ENCODE measurements at places on chromosomes 7 and 10.

DNA sequence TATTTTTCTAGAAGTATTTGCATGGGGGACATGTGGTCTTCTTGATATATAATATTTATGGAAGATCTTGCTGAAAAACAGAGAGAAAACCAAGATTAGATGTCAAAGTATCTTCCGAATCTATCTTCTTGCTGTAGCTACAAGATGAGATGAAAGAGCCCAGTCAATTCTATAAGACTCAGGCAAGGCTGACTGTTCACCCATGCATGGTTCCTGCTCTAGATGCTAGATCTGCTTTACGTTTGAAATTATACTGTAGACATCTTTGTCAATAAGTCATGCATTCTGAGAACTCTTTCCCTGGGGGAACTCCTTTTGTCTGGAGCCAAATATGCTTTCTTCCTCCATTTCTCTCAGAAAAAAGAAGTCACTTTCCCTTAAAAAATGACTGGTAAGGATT lies 1292.0 kb downstream of the XPNPEP1 start:
- DNase-seq = no peak

DNA sequence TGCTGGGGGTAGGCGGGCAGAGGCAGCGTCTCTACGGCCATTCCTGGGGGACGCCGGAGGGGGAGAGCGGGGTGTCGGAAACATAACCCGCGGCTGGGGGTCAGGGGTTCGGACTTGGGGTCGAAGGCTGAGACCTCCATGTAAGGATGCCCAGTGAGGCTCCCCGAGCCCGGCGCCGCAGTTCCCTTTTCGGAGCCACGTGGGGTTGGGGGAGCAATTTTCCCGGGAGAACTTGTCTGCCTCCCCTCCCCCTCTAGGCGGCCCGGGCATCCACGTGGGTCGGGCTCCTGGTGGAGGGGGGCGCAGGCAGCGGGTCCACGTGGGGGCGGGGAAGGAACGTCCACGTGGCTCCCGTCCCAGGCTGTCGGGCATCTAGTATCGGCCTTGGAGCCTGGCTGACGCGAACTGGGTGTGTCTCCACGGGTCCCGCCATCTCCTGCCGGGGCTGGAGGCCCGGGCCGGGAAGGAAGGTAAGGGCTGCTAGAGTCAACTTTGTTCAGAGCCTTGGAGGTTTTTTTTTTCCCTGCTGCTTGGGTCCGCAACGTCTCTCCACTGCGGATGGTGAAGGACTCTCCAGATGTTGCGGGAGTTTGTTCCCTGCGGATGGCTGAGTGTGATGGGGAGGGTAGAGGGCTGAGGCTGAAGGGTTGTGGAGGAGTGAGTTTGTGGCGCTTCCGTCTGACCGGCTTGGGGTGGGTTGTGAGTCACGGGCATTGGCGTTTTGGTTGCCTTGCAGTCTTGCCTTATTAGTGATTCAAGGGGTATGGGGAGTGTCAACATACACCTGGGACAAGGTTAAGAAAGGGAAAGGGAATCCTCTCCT lies 744 bp downstream of the PPRC1 start:
- peak; percentile 79 for DNase-seq

- no peak for DNase-seq
Measured at GRCh38 chr10:59677253-59677831, 32.3 kb downstream of the SLC16A9 start.

- DNase-seq = no peak
Measured at GRCh38 chr7:5546626-5547025, 123.0 kb upstream of the TNRC18 start.

DNA sequence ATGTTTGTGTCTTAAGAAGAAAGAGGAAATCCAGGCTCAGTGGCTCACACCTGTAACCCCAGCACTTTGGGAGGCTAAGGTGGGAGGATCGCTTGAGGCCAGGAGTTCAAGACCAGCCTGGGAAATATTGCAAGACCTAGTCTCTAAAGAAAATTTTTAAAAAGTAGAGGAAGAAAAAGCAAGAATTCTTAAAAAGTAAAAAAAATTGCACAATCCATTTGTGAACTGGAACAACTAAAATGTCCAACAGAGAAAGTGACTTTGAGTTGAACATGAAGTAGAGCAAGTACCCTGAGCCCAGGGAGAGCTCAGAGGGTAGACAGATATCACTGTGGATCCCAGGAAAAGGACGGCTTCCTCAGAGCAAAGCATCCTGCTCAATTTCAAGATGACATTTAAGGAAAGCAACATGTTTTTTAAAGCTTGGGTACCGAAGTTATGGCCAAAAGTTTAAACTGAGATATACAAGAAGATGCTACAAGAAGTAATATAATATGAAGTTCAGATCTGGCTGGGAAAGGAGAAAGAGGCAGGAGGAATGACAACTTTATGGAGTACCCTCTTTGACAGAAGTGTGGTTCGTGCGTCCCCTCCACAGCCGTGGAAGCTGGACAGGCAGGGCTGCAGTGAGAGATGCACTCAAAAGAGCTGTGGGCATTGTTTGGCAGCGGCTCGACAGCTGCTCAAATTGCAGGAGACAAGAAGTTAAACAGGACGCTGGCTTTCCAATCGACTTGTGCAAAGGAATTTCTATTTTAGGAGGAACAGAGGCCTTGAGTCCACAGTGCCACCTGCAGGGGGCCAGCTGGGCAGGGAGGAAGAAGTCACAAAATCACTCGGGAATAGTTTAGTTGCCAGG lies 201.3 kb downstream of the JCAD start:
- DNase-seq = no peak

DNA sequence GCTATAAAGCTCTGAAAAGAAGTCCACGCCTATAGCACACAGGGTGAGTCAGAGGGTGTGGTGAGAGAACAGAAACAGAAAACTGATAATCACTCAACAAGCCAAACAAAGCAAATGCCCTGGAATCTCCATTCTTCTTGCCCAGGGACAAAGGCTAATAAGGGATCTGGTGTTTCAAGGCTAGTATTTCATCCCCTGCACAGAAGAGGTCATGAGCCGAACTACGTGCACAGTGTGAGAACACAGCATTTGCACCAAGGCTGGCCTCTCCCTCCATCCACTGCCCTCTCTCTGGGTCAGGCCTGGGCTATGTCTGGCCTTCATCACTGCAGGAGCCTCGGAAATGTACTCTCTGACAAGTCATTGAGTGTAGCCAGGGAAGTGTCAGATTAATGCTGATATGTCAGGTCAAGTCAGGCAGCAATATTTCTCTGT lies 42.7 kb downstream of the PRR15 start:
- DNase-seq = no peak

DNA sequence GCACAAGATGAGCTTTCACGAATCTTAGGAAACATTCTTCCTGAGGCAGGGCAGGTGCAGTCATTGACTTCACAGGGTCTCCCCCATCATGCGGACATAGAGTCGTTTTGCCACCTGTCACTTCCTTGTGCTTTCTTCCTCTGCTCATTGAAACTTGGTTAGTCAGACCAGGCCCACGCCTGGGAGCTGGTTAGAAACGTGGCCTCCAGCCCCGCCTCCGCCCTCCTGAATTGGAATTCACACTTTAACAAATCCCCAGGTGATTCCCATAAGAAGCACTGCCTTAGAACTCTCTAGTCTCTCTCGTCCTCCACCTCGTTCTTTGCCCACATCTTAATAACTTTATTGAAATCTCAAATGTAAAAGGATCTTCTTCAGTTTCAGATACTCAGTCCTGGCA lies 265.5 kb upstream of the FZD8 start:
- no peak for DNase-seq

DNA sequence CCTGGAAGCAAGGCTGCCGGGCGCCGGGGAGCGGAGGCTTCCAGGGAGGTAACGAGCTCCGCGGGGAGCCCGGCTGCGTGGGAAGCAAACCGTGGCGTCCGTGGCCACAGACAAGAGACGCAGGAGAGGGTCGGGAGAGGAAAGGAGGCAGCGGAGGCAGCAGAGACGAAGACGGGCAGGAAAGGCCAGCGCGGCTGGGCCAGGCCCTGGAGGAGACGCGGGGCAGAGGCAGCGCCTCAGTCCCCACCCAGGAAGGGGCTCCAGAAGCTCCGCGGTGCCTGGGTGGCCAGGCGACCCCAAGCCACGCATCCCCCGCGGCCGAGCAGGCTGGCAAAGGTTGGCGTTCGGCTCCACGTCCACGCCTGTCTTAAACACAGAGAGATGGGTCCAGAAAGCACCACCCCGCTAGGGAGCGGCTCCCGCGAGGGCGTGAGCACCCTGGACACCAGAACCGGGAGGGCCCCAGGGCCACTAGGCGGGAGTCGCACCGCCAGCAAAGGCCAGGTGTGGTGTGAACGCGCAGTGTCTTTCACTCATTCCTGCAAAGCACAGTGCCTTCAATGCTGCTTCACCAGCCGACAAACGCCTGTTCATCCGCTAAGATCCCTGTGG lies 97.3 kb downstream of the PTPRN2 start:
- no peak for DNase-seq

DNA sequence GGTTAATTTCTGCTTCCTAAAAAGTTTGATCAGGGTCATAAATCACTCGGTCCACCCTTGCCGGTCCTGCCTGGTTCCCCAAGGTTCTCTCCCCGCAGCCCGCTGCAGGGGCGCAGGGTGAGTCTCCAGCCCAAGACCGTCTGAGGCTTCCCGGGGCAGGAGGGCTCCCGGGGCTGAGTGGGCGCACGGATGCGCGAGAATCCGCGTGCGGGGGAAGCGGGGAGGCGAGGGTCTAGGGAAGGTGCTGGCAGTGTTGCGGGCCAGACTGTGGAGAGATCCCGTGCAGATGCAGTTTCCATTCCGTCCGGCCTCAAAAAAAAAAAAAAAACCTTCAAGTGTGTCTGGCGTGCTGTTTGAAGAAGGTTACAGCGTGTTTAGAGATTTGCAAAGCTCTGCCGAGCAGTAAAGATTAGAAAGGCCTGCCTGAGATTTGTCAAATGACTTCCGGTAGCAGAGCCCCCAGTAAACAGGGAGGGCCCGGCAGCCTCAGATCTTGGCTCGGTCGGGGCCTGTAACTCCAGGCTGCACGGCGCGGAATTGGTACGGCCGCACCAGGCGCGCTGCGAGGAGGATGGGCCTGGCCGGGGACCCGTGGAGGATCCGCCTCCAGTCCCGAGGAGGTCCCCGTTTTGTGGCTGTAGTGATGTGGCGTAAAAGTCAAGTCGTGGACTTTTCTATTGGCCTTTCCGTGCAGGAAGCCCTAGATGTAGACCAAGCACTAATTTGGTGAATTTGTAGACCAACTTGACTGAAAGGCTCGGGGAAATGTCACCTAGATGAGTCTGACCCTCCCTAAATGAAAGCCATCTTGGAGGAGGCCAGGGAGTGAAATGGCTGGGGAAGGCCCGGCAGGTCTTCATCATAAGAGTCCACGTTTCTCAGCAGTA lies 293.2 kb upstream of the NFE2L3 start:
- no peak for DNase-seq

DNA sequence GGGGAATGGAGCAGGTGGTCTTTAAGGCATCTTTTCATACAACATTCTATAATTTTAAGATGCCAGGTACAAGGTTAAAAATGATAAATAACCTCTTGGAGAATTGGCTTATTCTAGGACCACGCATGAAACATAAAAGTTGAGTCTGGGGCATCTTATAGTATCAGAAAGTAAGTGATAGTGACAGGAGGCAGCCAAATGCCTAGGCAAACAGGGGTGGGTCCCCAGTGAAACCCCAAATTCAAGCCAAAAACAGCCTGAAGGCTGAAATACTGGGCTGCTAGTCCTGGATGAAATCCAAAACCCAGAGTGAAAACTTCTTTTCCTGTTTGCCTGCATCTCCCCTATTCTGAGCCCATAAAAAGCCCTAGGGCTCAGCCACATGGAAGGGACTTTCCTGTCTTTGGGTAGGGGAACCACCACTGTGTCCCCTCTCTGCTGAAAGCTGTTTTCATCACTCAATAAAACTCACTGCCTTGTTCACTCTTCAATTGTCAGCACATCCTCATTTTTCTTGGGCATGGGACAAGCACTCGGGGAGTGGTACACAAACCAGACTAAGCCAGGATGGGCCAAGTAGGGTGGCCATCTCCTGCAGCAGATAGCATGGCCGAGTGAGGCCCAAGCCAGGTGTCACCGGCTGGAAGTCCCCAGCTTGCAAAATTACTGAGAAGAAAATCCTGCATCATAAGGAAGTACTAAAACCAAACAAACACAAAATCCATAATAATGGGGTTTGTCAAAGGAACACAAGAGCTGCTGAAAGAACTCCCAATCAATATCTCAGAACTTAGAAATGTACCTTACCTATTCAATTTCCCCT lies 241.6 kb upstream of the GALNT17 start:
- no peak for DNase-seq

DNA sequence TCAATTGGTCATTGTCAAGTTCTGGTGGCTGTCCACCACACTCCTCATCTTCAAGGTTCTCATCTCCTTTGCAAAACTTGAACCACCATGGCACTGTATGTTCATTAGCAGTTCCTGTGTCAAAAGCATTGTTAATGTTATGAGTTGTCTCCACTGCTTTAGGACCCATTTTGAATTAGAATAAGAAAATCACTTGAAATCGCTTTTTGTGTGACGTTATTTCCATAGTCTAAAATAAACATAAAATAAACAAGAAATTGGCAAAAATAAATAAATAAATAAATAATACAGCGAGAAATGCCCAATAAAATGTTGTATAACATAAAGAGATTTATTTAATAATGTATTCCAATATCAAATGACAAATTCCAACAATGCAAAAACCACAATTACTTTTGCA lies 195.5 kb upstream of the CDC14C start:
- no peak for DNase-seq

DNA sequence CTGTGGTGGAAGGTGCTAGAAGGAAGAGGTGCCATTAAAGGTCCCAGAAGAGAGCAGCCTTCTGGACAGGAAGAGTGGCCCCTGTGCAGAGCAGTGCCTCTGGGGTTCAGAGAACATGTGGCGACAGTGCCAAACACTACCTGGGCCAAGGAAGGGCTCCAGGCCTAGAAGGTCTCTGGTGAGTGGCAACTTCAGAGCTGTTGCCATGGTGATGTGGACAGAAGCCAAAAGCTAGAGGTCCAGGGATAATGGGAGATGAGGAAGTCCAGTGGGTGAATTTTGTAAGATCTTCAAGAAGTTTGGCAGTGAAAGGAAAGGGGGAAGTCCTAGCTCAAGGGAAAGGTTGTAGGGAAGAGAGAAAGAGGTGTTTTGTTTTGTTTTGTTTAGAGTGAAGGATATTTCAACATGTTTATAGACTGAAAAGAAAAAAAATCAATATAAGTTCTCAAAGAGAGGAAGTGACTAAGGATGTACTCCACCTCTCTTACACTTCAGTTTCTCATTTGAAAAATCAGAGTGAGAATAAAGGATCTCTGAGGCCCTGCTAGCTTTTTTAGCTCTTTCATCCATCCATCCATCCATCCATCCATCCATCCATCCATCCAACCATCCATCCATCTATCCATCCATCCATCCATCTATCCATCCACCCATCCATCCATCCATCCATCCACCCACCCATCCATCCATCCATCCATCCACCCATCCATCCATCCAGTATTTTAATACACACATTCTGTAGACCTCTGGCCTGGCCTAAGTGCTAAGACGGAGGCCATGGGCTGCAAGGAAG lies 77.1 kb upstream of the DUSP5 start:
- DNase-seq = no peak

GRCh38 chr7:130180571-130181262 lies 24.5 kb downstream of the TMEM209 start:
- peak; percentile 72 for DNase-seq

- no peak for DNase-seq
Measured at GRCh38 chr10:124864421-124865193, 63.0 kb downstream of the ABRAXAS2 start.

DNA sequence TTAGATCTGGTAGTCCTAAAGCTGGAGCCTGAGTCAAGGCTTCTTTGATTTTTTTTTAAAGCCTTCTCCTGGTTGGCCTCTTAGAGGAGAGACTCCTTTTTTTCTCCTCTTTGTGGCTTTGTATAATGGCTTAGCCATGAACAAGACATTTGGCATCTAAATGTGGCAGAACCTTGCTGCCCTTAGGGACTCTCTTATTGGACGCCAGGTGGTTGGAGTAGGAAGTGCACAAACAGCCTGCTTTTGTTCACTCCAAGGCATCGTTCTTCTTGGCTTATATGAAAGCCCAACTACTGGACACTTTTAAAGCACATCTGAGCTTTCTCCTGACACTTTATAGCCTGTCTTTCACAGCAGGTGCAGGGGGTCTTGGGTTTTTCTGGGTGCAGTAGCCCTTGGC lies 25.0 kb downstream of the ZPBP start:
- no peak for DNase-seq
